ENCODE measurements at places on chromosomes 1 and 21.
A peak's percentile ranks its signal among the peaks of the same experiment; 100 is the strongest.

DNA sequence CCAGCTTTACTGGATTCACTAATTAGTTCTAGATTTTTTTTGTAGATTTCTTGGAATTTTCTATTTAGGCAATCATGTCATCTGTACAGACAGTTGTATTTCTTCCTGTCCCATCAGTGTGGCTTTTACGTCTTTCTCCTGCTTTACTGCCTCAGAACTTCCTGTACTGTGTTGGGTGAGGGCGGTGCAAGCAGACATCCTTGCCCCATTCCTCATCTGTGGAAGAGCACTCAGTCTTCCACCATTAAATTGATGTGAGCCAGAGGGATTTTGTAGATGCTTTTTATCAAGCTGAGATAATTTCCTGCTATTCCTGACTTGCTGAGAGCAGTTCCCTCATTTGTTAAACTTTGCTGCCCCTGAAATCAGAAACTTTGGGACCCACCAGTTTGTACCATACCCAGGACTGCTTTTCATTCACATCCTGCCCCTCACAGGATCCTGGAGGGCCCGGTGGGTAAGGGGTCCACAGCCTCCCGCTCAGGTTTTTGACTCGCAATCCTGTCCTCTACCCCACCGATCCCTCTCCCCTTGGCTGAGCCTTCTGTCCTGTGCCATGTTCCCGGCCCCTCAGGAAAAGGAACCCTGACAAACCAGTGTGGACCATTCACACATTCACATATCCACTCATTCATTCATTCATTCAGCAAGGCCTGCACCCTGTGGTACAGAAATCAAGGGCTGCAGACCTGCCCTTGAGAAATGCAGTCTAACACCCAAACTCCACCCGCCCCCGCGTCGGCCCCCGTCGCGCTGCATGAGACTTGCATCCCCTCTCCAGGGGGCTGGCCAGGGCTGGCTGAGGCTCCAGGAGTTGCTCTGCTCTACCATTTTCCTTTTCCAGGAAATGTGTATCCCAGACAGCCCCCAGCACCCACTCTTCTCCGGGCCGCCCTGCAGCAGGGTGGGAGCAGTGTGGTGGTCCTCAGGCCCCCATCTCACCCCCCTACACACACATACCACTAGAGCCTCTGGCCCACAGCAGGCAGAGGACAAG is 246.5 kb upstream of the VAMP3 start:
- no peaks in the 10 kb centered on the region for H3K36me3 ChIP-seq
- no peaks in the 10 kb centered on the region for H3K27me3 ChIP-seq
- DNase-seq: no peak

GRCh38 chr1:211591980-211592493 is 13.1 kb upstream of the SLC30A1 start:
- peaks cover 10% of the 10 kb centered on the region for H3K27me3 ChIP-seq
- H3K27ac ChIP-seq: no peak overlapping the region
- no peak for DNase-seq
- H3K4me3 ChIP-seq: no peak overlapping the region

GRCh38 chr1:205812271-205812877 is 624 bp downstream of the SLC41A1 start:
- peak overlapping the region; percentile 94 for H3K4me3 ChIP-seq
- H3K27me3 ChIP-seq: peaks cover 5% of the 10 kb centered on the region
- H3K27ac ChIP-seq: peak overlapping the region; percentile 62
- H3K36me3 ChIP-seq: peaks cover 21% of the 10 kb centered on the region
- DNase-seq: peak; percentile 8

DNA sequence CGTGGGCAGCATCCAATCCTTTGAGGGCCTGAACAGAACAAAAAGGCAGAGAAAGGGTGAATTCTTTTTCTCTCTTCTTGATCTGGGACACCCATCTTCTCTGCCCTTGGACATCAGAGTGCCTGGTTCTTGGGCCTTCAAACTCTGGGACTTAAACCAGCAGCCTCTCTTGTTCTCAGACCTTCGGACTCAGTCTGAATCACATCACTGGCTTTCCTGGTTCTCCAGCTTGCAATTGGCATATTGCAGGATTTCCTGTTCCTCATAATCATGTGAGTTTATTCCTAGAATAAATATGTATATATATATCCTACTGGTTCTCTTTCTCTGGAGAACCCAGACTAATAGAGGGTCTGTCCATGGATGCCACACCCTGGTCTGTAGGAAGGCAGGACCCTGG is 16.3 kb upstream of the TENT5C start:
- H3K4me3 ChIP-seq: no peak overlapping the region
- H3K4me1 ChIP-seq: no peaks in the 10 kb centered on the region
- no peak overlapping the region for H3K27ac ChIP-seq

GRCh38 chr1:152774875-152775274 is at the start of gene LCE1F:
TSS of gene LCE1F (plus strand) at chr1:152775140. CDS start at chr1:152776372, 1,232 bp downstream.
- peaks cover 10% of the 10 kb centered on the region for H3K27me3 ChIP-seq
- no peak for DNase-seq
- H3K4me3 ChIP-seq: no peak within 1 kb of the TSS
- no peaks in the 10 kb centered on the region for H3K36me3 ChIP-seq
- H3K4me1 ChIP-seq: no peaks in the 10 kb centered on the region

GRCh38 chr1:23585321-23586022 is 26.2 kb upstream of the ID3 start:
- no peak overlapping the region for H3K4me3 ChIP-seq
- peaks cover 3% of the 10 kb centered on the region for H3K27me3 ChIP-seq
- no peak for DNase-seq
- no peaks in the 10 kb centered on the region for H3K36me3 ChIP-seq

- DNase-seq: no peak
- H3K27ac ChIP-seq: no peak overlapping the region
- peaks cover 10% of the 10 kb centered on the region for H3K27me3 ChIP-seq
- no peak overlapping the region for H3K4me3 ChIP-seq
- no peaks in the 10 kb centered on the region for H3K36me3 ChIP-seq
Measured at GRCh38 chr21:42097860-42098454, 26.8 kb downstream of the UMODL1 start.
